NCI-H446 treated with DMSO at 0.1 percent for 48 hours (cell line): ENCODE measurements at places on chromosomes 6 and 20.

DNA sequence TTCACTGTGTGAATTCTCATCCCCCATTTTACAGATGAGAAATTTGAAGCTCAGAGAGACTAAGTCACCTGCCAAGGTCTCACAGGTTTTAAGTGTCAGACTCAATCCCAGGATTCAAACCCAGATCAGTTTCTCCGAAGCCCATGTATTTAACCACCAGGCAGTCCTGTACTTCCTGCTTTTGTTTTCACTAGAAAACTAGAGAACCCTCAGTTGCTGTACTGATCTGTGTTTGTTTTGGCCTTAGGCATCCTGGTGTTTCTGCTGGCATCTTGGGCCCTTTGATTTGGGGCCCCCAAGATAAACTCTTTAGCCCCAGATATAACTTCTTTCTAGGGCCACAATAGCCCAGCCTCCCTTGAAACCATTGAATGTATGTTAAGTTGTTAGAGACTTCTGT is 36.5 kb downstream of the PPP1R16B start:
- no peak for DNase-seq

GRCh38 chr6:47283993-47284392 is 25.7 kb downstream of the TNFRSF21 start:
- no peak for DNase-seq

DNA sequence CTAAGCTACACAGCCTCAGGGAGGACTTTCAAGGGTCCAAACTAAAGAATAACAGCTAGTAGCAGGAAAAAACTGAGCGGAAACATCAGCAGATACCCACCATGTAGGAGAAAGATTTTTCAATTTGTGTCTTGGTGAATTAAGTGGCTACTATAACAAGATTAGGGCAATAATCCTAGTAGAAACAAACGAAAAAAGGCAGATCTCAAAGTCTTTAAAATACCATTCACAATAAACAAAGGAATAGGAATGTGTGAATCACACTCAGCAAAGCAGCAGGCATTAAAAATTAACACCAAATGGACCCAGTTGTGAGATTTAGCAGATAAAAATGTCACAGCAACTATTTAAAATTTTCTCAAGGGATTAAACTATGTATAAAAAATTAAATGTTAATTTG is 761.2 kb downstream of the TENT5A start:
- DNase-seq: no peak

DNA sequence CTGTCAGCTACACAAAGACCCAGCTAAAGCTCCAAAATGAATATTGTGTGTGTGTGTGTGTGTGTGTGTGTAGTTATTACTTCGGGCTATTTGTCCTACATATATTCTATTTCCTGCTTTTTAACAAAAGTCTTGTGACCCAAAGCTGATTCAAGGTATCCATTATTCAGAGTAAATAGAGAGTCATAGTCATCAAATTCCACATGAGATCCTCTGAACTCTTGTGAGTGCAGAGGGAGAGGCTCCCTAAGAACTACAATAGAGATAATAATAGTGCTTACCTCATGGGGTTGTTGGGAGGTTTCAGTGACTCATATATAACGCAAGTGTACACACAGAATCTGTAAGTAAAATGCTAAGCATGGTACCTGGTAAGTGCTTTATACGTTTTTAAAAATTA is 95.6 kb upstream of the SHLD1 start:
- DNase-seq: no peak

GRCh38 chr6:45447005-45447404 is 69.3 kb upstream of the SUPT3H start:
- no peak for DNase-seq

DNA sequence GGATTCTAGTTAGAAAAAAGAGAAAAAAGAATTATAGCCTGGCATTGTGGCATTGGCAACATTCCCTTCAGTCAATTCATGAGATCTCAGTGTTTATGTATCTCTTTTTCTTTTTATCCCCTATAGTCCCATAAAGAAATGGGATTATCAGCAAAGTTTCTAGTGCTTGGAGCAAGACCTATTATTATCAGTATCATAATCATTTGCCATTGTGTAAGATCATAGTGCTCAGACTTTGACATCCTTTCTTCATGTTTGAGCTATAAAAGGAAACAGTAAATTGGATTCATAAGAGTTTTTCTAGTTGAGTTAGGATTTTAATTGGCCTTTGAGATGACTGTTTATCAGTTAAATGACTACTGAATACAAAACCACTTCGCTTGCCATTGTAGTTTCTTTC is 295.6 kb downstream of the GRIK2 start:
- DNase-seq: no peak

GRCh38 chr20:44135012-44135412 is 52.0 kb downstream of the JPH2 start:
- no peak for DNase-seq
